Mucosa of gallbladder (tissue), 1 donor: ENCODE measurements at places on chromosomes 4 and X.

GRCh38 chr4:1323635-1324442 is 23.2 kb upstream of the UVSSA start:
- DNase-seq: no peak

DNA sequence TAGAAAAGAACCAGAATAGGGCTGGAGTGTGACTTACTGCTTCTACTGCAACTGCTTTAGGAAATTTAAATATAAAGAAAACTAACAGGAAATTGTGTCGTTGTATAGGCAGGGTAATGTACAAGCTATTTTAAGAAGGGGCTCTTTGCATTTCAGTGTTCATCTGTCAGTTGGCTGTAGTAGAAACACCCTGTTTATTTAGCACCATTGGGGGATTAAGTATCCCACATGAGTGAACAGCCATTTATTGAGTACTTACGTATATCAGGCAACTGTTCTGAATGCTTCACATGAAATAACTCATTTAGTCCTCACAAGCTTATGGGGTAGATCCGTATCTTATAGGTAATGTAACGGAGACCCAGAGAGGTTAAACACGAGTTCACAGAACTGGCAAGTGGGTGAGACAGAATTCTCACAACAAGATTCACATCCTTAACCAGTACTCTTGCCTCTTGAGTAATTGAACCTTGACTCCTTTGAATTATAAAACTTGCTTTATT is 23.9 kb downstream of the STIM2 start:
- DNase-seq: no peak

- DNase-seq: no peak
Measured at GRCh38 chr4:31234901-31235300, 514.7 kb downstream of the PCDH7 start.

- no peak for DNase-seq
Measured at GRCh38 chr4:64272432-64272831, 136.8 kb downstream of the TECRL start.

DNA sequence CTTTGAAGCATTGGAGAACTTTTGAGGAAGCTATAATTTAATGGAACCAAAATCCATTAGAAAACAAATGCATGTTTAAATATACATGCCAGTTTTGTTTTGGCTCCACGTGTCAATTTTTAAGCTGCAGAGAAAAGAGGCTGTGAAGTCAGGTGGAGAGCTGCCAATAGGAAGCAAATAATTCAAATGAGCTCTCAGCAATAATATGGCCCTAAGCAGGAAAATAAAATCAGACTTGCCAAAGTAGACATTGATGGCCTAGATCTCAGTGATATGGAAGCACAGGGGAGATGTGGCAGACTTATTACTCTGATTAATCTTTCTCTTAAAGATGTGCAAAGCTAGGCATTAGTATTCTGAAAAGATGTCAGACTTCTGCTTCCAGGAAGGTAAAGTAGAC is 769.8 kb upstream of the NDST4 start:
- DNase-seq: no peak

DNA sequence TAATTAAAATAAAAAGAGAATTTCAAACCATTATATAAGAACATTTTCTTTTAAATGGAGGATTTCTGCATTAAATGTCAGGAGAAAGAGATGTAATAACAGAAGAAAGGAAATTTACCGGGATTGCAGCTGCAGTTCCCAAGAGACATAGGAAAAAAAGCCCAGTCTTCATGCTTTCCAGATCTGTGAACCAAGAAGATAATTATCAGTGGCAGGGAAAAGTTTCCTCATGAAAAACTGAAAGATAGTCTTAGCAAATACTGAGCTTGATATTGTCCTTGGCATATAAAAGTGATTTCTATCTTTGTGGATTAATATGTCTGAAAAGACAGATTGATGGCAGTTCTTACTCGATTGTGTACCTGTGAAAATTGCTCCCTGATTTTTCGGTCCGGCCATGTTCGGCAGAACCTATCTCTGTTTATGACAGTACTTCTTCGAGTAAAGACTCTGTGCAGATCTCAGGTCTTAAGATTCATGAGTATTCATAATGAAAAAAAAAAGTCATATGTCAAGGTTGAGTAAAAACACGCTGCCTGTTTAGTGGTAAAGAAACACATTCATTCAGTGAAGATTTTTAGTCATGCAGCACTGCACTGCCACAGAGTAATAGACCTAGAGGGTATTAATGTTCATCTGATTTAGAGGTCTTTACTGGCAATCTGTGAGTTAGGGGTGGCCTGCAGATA is 29.6 kb downstream of the SPARCL1 start:
- no peak for DNase-seq

- DNase-seq: peak; percentile 15
Measured at GRCh38 chrX:107135049-107135964, 16.7 kb upstream of the RBM41 start.

DNA sequence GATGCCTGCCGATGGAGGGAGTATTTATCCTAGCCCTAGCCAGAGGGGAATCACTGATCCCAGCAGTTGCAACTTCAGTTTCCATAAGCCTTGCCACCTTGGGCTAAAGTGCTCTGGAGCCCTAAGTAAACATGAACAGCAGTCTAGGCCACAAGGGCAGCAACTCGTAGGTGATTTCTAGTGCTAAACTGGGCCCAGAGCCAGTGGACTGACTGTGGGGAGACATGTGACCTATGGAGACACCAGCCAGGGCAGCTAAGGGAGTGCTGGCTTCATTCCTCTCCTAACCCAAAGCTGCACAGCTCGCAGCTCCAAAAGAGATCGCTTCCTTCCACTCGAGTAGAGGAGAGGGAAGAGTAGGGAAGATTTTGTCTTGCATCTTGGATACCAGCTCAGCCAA is 120.8 kb upstream of the MAGEA10 start:
- no peak for DNase-seq

GRCh38 chr4:162115333-162115732 is 48.5 kb downstream of the FSTL5 start:
- no peak for DNase-seq

DNA sequence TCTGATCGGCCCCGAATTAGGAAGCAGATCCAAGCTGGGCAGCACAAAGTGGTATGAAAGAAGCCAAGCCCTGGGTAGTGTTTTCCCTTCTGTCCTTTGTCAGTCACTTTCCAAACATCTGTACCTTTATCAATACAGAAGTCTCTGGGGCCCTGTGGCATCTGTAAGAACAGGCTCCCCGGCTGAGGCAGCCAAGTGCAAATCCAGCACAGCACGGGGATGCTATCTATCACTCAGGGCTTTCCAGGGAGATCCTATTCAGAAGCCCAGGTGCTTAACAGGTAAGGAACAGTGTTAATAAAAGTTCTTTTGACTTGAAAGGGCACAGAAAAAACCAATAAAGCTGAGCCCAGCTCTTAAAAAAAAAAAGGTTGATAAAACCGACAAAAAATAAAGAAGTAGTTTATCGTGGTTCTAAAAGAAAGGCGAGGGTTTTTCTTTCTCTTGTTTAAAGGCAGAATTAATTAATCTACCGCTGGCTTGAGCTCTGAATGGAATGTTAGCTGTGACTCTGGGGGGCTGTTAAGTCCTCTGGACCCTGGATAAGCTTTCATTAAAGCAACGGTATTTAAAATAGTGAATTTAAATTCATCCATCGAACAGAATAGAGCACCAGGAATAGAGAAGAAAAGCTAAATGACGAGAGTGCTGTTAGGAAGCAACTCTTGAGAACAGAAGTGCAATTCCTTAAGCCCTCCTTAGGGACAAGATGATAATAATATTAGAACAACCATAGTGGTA is 119.1 kb upstream of the GATB start:
- DNase-seq: no peak

GRCh38 chr4:30716158-30716557 is 4.0 kb upstream of the PCDH7 start:
- no peak for DNase-seq

DNA sequence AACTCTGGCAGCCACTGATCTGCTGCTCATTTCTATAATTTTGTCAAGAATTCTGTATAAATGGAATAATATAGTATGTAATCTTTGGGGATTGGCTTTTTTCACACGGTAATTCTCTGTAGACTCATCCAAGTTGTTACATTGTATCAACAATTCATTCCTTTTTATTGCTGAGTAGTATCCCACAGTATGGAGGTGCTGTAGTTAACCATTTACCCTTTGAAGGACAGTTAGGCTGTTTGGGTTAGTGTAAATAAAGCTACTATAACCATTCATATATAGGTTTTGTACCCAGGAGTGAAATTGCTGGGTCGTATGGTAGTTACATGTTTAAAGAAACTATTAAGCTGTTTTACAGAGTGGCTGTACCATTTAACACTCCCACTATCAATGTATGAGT is 157.0 kb upstream of the NDP start:
- DNase-seq: no peak

DNA sequence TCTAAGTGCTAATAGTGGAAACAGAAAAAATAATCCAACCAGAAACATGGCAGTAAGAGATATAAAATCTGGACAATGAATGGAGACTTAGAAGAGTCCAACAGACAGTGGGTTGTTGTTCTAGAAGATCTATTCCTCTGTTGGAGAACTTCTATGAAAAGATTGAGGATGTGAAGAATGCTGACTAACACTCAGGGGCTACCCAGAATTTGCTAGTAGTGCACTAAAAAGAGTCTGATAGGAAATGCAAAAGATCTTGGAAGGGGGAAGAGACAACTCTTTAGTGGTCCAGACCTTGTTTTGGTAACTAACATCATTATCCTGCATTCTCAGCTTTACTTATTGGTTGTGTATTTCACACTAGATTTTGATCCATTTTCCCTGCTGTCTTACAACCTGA is 77.9 kb downstream of the SMARCA1 start:
- DNase-seq: no peak

GRCh38 chrX:46953137-46953527 is 40.9 kb downstream of the JADE3 start:
- no peak for DNase-seq

GRCh38 chrX:153450949-153451277 is 5.1 kb upstream of the TREX2 start:
- no peak for DNase-seq

GRCh38 chrX:42128020-42128419 is 204.7 kb upstream of the CASK start:
- no peak for DNase-seq

DNA sequence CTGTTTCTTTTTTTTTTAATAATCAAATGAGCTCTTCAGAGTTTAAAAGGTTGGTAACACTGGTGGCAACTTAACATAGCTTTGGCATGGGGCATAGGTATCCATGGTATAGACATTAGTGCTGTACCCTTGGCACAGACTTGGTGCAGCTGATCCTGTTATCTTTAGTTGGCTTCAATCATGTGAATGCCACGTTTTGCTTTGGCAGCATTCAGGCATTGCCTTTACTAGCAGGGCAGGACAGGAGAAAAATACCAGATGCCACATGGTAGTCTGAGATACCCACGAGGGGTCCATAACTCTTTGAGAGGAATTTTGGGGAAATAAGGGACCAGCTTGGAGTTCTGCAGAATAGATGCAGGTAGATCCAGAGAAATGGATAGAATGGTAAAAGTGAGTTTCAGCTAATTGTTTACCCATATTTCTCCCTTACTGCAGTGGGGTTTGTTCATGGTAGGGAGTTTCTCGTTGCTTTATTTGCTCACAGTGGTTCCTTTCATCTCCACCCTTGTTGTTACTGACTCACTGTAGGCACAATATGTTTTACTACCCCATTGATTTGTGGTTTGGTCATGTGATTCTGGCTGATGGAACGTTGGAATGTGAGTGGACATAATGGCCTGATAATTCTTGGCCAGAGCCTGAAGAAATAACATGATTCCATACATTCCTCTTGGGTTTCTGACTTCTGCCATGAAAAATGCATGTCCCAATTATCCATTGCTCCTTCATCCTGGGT is 342.7 kb downstream of the GLUD2 start:
- DNase-seq: no peak

DNA sequence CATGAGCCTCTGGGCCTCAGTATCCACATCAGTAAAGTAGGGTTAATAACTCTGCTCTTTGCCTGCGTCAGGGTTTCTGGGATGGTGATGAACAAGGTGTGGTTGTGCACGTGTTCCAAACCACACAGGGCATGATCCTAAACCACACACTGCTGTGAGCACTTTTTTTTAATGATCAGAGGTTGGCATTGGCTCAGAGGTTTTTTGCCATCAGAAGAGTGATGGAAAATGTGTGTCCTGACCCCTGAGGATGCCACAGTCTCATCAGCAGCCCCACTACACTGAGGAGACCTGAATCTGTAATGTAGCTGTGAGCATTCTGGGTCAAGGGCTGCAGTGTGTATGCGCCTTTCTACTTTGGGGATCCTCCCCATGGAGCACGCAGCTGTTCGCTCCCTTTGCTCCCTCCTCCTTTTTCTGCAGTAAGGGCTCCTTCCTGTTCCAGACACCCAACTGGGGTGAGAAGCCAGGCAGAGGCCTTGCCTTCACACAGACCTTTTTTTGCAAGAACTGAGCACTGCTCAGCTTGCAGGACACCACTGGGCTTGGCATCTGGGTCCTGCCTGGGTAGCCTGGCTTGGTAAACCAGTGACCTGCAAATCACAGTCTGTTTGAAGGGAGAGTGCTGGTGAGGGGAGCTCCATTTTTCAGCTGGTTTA is 87.5 kb downstream of the MAMLD1 start:
- DNase-seq: no peak
